Esophagus muscularis mucosa (tissue), 4 donors: ENCODE measurements at places on chromosomes 16 and 17. TPM values are rescaled to one million over a fixed set of nuclear protein-coding genes. Genes with fewer than 3 reads are reported as not detected.

Gene CHST4
- total RNA-seq: not detected

DNA sequence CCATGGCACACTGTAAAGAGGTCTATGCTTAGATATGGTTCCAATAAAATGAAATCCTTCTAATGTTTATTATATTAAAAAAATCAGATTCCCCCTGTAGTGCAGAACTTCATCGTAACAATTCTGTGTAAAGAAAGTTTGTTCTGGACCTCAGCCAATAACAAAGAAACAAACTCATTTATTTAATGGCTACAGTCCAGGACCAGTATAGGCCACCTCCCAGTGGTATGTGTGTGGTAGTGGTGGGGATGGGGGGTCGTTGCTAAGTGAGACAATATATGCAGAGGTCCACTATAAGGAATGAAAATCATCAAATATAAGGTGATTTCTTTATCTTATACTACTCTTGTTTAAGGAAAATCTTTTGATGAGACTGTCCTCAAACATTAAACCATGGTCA lies 136.4 kb downstream of the CDK5R1 start:
- no peak for DNase-seq

DNA sequence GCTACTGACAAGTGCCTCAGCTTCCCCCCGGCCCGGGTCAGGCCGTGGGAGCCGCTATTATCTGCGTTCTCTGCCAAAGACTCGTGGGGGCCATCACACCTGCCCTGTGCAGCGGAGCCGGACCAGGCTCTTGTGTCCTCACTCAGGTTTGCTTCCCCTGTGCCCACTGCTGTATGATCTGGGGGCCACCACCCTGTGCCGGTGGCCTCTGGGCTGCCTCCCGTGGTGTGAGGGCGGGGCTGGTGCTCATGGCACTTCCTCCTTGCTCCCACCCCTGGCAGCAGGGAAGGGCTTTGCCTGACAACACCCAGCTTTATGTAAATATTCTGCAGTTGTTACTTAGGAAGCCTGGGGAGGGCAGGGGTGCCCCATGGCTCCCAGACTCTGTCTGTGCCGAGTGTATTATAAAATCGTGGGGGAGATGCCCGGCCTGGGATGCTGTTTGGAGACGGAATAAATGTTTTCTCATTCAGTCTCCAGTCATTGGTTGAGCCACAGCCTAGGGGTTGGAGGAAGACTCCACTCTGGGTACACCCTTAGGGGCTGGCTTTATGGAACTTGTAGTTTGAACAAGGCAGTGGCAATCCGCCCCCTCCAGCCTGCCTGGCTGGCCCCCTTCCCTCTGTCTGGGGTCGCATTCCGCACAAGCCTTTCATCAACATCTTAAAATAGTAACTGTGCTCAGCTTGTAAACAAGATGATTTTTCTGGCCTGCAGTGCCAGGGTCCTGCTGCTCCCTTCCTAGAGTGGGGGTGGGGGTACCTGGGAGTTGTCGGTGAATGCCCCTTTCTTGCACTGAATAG lies 4.1 kb downstream of the SYNGR2 start:
- DNase-seq: no peak

GRCh38 chr17:1090465-1091189 lies 89.2 kb downstream of the ABR start:
- DNase-seq: no peak

DNA sequence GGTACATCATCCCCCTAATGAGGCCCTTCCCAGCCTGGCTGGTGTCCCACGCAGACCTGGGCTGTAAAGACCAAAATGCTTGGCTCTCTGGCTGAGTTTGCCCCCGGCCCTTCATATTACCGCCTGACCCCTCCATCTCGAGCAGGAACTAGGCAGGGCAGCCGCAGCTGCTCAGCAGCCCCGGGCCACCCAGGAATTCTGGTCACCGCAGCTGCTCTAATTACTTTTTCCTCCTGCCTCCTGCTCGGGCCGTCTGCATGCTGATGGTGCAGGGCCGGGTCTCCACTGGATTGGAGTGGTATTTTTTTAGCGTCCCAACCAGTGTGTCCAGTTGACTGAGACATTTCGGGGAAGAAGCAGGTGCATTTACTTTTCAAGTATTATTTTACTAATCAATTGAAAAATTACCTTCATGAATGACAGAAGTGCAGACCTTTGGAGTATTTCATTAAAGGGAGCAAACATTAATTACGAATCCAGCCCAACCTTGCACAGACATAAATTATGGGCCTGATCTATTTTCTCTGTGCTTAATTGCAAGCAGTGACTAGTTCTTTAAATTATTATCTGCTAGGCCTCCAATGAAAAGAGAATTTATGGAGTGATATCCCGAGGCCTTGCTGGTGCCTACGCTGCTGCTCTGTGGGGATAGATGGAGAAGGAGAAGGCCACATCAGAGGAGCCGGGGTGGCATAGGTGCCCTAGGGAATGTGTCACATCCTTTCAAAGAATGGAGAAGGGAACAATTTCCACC lies 176.2 kb downstream of the CYLD start:
- DNase-seq: no peak

Gene CEP112
- total RNA-seq: 24.5 TPM

- DNase-seq: no peak
Observed at GRCh38 chr17:70076831-70077230, 1.8 kb downstream of the KCNJ16 start.

Gene KRTAP2-1
- total RNA-seq: not detected

DNA sequence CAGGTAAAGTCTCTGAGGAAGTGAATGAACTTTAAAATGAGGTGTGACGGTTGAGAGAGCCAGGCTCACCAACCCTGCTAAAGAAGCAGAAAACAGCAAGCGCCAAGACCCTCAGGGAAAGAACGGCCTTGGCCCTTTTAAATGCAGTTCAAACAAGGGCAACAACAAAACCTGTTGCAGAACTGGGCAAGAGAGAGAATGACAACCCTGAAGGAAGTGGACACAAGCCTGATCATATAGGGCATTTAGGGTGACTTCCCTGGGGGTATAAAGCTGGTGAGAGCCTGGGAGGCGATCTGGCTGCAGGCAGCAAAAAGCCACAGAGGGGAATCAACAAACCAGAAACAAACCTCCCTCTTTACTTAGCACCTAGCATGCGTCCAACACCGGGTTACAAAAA lies 1.0 kb downstream of the CPPED1 start:
- no peak for DNase-seq

- DNase-seq: no peak
Observed at GRCh38 chr16:525520-526180, 1.9 kb upstream of the CAPN15 start.

Gene TMEM235
- not detected for total RNA-seq

GRCh38 chr17:42428141-42428944 lies 5.3 kb upstream of the CAVIN1 start:
- DNase-seq: no peak

GRCh38 chr16:87395181-87395842 lies 3.2 kb downstream of the MAP1LC3B start:
- no peak for DNase-seq

DNA sequence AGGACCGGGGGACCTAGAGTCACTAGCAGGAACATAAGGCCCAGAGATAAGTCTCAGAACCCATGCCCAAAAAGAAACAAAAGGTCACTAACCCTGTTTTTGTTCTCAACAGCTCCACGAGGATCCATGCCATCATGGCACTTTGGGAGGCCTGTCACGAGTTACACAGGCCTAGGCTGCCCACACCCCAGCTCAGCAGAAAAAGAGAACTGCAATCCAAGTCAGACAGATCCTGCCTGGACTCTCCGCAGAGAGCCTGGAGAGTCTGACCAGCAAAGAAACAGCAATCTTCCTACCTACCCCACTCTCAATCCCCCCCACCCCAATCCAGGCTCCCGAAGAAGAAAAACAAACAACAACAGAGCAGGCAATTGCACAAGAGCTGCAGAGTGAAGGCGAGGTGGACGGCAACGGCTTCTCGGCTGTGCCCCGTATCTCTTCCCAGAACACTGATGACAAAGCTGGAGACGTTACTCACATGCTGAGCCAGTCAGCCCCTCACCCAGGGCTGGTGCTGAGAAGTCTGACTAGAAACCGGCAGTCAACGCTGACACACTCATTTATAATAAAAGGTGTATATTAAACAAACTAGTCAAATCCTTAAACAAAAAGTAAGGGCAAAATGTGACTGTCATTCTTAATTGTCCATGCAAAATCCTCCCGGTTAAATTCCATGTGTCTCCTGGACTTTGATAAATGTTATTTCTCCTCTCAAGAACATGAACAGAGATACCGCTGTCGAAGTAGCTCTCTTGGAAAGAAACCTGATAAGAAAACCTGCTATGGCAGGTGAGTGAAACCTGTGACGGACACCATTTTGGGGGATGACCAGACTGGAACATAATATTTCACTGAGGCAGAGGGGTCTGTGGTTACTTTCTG lies 89.3 kb downstream of the SMG6 start:
- peak; percentile 94 for DNase-seq

- no peak for DNase-seq
Observed at GRCh38 chr17:81522491-81523401, 5.4 kb upstream of the FSCN2 start.

DNA sequence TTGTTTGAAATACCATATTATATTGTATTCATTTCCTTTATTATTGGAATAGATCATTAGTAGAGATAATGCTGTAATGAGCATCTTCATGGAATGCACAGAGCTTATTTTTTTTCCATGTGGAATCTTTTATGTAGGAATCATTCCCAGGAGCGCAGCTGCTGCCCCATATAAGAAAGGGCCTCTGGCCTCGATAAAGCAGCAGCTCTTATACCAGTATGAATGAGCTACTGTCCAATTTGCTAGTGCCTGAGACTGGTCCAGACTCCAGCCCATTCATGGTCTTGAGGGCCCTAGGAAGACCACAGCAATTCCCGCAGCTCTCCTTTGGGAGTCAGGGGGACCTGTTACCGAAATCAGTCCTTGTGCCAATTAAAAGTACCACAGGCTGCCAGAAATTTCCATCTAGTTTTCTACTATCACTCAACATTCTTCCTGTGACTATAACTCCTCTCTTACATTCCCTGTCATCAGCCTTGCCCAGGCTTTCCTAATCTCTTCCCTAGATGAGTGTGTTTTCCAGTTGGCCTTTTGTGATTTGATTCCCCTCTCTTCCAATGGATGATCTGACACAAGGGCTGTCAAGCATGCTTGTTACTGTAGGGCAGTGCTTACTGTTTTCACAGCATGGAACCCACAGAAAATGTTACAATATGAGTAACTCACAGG lies 1.9 kb downstream of the ZNF843 start:
- no peak for DNase-seq

- no peak for DNase-seq
Observed at GRCh38 chr17:48445248-48445620, 15.2 kb upstream of the SKAP1 start.

DNA sequence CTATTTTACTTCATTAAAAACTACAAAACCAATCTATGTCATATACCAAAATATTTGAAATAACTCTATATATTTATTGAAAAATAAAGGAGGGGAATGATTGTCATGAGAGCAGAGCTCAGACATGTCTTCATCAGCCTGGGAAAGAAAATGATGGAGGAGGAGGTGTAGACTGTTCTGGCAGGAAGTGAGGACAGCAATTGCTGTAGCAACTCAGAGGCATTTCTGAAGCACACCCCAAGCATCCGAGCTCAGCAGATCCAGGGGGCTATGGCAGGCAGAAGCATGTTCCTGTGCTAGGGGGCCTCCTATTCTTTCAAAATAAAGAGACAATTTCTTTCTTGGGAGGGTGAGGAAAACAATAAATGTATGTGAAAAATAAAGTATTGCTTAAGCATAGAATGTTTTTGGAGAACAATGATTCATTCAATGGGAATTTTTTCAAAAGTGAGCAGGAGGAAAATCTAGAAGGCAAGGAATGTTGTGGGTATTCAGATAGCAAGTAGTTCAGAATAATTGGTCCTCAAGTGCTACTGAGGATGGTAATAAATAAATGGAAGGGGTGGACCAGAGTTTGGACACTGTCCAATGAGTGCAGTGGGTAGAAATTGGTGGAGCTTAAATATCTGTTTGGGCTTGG lies 383.4 kb downstream of the CDH11 start:
- DNase-seq: no peak

Gene CCDC200
- not detected for total RNA-seq

DNA sequence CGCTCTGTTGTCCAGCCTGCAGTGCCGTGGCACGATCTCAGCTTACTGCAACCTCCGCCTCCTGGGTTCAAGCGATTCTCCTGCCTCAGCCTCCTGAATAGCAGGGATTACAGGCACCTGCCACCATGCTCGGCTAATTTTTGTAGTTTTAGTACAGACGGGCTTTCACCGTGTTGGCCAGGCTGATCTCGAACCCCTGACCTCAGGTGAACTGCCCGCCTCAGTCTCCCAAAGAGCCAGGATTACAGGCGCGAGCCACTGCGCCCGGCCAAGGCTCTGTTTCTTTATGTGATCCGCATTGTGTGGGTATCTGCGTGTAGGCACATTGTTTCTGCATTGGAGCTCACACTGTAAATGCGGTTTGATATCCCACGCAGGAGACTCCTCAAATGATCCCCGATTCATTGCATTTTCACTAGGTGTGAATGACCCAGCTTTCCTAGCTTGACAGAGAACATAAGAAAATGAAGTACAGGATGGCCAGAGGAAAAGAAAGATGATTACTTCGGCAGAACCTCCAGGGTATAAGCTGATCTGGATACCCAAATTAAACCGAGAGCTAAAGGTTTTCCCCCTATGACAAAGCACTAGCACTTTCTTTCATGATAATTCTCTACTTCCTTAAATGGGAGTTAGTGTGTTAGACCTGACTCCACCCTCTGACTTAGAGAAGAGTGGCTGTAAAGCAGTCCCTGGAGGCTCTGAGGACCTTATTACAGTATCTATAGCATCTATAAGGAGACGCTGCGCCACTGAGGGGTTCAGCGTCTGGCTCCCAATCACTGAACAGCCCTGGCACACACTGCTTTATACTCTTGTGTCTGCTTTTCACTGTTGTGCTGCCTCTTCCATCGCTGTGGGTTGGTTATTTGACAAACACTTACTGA lies 17.3 kb downstream of the COTL1 start:
- DNase-seq: no peak

- no peak for DNase-seq
Observed at GRCh38 chr17:3904501-3904900, 11.6 kb upstream of the CAMKK1 start.

DNA sequence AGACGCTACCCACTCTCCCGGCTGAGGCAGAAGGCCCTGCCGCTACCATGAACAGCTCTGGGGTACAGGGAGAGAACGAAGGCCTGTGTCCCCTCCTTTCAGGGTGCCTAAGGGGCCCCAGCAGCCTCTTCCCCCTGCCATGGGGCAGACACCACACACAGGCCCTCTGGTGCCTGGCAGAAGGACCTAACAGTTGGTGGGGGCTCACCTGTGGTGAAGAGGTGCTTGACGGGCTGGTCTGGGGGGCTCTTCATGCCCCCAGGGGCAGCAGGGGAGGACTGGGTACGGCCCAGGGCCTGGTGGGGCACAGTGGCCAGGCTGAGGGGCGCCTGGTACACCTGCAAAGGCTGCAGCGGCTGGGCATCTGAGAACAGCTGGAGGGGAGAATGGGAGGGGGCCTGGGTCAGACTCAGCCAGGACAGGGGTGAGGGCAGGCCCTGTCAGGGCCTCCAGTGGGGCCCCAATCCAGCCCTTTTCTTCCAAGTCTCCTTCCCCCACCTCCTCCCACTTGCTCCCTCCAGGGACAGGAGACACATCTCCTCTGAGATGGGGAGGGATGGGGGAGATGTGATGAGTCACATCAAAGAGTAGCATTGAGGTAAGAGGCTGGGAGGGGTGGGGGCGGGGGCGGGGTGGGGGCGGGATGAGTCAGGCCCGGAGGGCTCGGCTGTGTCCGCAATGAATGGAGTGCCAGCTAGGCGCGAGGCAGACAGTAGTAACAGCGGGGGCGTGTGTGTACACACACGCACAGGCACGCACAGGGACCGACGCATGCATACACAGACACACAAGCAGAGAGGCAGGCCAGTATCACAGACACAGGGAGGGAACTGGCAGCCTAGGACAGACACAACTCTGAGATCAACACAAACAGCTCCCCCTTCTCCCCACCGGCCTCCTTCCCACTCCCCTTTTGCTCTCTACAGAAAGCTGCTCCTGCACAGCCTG lies 16.1 kb downstream of the G6PC3 start:
- no peak for DNase-seq

Gene EFNB3
- total RNA-seq: 0.34 TPM

Gene ATP2A1
- total RNA-seq: not detected
